Activated CD8-positive, alpha-beta T cell treated with anti-CD3 and anti-CD28 coated beads for 36 hours (primary cell): ENCODE measurements at places on chromosomes 7 and 10. TPM values are rescaled to one million over a fixed set of nuclear protein-coding genes. Genes with fewer than 3 reads are reported as not detected.

Gene TLX1
- total RNA-seq: not detected

Gene TMEM178B
- 0.34 TPM for total RNA-seq

Gene CPA2
- not detected for total RNA-seq

Gene OPALIN
- total RNA-seq: not detected

Gene CHAT
- total RNA-seq: not detected

Gene LRIT1
- total RNA-seq: not detected
